ENCODE measurements at places on chromosomes 2 and 18.
A peak's percentile ranks its signal among the peaks of the same experiment; 100 is the strongest.

DNA sequence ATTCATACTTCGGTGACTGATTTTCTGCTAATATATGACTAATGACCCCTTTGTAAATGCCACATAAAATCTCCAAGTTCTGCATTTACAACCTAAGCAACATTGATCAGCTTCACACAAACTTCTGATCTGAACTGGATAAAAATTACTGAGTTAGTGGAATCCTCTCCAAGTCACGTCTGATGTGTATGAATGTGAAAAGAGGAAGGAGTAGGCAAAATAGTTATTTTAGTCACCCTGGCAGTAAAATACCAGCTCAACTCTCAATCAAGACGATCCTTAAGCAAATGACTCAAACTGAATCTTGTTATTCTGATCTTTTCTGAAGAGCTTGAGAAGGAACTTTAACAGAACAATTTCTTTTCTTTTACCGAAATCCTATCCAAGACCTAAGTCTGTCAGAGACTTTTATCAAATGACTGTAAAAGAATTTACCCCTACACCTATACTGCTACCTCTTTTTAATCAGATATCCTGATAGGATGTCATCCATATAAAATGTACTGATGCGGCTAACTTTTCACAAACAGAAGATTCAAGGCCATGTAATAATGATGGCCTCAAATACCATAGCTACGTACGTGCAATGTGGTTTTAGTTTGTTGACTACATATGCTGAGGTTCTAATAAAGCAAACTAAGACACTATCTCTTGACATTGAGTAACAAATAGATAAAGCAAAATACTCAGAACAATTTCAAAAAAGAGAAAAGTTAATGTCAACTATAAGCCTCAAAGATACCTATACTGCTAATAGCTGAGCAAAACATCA is 23.7 kb downstream of the CUL3 start:
- DNase-seq: no peak

DNA sequence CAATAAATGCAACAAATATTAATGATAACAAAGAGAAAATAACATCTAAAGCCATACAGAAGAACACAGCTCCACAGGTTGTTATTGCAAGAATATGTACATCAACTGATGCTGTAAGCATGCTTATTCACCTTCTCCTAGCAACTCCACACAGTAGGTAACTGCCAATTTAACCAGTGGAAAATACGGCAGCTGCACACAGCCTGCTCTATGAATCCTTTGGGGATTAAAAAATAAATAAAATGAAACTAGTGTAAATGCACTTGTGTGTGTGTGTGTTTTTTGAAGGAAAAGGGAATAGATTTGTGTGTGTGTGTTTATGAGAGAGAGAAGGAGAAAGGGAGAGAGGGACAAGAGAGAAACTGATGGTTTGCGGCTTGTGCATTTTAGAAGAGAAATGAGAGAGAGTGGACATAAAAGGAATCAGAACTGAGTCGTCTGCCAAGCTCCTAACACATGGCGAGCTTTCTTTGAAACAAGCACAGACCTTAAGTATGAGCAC is 96.2 kb upstream of the PDE1A start:
- peak; percentile 41 for DNase-seq

DNA sequence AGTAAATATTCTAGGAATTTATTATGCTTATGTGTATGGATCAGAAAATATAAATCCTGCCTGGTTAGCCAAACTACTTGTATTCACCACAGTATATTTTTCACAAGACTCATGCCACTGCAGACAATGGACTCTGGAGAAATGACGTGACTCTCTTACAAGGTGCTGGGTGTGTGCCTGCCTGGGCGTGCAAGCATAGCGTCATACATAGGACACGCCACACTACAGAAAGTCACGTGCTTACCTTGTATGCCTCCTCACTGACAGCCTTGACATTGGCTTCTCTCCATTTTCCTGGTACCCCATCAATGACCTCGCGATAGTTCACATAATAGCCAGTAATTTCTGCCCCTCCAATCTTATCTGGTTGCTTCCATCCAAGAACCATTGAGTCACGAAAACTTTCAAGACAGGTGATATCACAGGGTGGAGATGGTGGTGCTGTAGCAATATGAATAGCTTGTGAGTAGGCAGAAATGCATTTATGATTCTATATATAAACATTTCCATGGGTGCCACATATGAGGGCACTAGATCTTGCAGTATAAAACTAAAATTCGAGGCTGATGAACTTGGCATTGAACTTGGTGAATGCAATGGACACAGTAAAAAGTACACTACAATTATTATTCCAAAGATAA is 93.2 kb downstream of the MYOM1 start:
- no peak for DNase-seq

GRCh38 chr18:655445-655844 is 2.0 kb upstream of the TYMS start:
- no peak for DNase-seq

DNA sequence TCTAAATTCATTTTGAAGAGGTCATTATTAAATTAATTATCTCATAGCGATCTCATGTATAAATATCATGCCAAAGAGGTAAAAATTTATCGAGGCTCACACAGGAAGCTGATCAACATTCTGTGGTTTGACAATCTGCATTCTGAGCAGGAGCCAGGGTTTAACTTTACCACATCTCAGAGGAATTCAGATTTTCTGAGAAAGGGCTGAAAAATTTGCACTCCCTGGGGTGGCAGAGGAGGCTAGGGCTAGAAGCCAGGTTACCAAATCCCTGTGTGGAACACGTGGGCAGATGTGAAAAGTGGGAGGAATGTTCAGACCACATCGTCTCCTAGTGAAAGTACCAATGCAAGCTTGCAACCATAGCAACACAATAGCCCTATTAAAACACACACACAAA is 63.5 kb upstream of the CTLA4 start:
- DNase-seq: no peak

DNA sequence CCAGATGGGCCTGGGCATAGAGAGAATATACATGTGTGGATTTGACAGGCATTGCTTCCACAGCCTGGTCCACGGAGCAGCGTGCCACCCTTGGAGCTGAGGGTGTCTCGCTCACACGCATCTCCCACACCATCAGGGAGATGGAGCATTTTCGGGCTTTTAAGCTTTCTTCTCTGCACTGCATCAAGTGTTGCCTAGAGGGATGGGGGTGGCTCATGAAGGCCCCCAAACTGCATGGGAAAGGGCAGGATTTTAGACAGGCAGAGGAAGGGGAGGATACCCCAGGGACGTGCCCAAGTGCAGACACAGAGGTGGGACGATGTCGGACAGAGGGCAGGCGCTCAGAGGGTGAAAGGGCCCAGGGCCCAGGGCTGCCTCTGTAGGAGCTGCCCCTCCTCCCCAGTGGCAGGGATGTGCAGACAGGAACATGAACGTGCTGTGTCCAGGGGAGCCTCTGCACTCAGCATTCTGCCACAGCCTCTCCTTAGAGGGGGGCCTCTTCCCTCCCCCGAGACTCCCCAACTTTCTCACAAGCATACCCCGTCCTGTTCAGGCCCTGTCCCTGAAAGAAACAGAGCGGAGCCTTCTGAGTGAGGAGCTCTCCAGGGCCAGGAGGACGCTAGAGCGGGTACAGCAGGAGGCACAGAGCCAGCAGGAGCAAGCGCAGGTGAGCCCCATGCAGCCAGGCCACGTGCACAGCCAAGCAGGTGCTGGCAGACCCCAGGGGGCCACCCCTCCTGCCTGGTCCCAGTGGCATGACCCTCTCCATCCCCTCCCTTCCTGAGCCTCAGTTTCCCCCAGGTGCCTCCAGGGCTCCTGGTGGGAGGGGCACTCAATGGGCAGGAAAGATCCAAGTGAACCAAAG is 42.9 kb upstream of the SNED1 start:
- DNase-seq: no peak

GRCh38 chr2:162155093-162155492 is 3.0 kb upstream of the GCG start:
- no peak for DNase-seq

DNA sequence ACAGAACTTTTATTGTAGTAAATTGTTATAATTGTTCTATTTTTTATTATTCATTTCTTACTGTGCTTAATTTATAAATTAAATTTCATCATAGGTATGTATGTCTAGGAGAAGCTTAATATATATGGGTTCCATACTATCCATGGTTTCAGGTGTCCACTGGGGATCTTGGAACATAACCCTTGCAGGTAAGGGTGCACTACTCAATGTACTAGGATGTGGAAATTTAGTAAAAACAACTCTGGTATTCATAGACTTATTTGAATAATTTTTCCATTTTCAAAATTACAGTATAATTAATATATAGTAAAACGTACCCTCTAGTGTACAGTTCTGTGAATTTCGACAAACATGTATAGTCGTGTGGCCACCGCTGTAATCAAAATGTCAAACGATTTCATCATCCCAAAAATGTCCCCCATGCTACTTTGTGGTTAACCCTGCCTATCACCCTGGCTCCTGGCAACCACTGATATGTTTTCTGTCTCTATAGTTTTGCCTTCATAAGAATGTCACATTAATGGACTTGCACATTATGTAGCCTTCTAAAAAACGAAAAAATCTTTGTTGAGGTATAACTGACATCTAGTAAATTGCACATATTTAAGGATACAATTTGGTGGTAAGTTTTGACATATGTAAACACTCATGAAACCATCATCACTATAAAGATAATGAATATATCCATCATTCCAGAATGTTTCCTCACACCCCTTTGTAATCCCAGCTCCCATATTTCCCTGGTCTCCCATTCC is 45.7 kb downstream of the ARL5A start:
- DNase-seq: no peak

DNA sequence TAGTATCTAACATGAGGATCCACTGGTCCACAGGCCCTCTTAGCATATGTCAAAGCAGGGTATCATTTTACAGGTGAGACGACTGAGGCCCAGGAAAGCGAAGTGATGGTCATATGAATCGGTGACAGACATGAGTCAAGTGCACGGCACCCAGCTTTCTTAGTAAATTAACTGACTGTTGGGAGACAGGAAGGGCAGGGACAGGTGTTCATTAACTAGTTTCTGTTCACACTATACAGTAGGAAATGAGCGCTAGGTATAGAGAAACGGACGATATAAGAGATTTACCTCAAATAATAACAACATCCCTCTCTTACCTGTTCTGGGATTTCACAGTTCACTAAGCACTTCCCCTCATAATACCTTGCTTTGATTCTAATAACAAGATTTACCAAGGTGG is 1.7 kb upstream of the SMARCAL1 start:
- DNase-seq: no peak

DNA sequence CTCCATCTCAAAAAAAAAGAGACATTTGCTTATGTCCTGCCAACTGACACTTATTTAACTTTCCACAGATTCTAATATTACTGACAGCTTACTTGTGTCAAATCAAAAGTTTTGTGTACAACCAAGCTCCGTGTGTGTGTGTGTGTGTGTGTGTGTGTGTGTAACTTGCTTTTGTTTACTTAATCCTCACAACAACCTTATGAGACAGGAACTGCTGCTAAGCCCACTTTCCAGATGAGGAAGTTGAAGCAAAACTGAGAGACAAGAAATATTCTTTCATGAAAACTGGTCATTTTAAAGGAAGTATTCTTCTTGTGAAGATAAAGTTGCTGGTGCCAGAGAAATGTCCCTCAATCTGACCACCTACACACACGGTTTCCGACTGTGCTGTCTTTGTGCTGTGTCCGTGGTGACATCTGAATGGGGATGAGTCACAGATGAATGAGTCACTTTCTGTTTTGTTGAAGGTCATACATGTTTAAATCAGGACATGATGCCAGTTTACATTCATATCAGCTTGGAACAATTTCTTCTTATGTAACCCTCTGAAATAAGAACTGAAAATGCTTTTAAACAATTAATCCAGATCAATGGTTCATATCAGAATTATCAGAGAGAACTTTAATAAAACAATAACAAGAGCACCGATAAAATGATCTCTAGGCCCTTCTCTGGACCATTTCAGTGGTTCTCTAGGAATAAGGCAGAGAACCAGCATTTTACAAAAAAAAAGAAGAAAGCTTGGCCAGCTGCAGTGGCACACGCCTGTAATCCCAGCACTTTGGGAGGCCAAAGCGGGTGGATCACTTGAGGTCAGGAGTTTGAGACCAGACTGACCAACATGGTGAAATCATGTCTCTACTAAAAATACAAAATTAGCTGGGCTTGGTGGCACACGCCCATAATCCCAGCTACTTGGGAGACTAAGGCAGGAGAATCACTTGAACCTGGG is 95.5 kb downstream of the THNSL2 start:
- DNase-seq: no peak

DNA sequence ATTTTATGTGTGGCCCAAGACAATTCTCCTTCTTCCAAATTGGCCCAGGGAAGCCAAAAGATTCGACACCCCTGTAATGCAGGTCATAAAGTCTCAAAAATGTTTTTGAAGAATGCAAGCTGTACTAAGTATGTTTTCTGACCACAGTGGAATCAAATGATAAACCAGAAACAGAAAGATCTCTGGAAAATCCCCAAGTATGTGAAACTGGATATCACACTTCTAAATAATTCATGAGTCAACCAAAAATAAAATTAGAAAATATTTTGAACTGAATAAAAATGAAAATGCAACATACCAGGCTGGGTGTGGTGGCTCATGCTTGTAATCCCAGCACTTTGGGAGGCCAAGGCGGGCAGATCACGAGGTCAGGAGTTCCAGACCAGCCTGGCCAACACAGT is 34.1 kb upstream of the UBE2F start:
- DNase-seq: no peak

Measured in NCI-H1092 (cell line).